ENCODE measurements at places on chromosomes 6 and 20.

DNA sequence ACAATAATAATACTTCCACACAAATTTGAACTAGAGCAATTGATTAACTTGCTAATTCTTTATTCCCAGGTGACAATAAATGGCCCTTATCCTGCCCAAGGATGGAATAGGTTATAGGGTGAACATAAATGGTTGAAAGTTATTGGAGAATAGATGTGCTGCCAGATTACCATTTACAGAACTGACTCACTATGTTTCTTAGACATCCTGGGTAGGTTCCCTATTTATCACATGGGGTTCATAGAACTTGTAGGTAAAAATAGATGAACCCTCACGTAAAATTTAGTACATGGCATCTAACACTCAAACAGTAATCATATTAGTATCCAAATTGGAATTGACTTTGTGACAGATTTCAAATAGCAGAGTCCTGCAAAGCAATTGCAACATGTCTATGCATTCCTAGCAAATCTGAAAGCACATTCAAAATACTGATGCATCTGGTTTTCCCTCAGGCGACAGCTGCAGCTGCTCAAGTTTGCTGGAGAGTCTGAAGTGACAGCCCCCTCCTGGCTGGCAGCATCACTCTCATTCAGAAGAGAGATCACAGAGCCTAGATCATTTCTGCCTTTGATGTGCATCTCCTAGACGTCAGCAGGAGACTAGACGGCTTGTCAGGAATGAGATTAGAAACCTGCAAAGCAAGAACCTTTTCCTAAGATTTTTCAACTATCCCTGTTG, 80.2 kb upstream of the RNF217 start:
- no peak for DNase-seq

GRCh38 chr6:106192824-106193223, 106.7 kb downstream of the PRDM1 start:
- DNase-seq = no peak

- no peak for DNase-seq
These were observed 78.1 kb downstream of the PPP1R3G start for GRCh38 chr6:5163247-5163646.

DNA sequence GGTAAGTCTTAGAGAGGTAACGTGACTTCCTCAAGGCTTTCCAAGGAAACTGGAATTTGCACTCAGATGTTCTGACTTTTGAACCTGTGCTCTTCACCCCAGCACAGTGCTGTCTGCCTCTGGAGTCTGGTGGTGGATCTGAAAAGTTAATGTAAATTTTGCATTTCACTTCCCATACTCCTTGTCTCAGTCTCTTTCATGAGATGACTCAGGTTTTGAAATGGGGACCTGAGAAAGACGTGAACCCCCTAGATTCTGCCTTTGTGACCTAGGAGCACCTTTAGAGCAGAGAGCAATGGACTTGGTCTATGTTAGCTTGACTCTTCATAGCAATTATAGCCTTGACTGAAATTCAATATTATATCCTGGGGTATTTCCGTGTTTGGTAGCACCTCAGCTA, 223.0 kb downstream of the QKI start:
- no peak for DNase-seq

DNA sequence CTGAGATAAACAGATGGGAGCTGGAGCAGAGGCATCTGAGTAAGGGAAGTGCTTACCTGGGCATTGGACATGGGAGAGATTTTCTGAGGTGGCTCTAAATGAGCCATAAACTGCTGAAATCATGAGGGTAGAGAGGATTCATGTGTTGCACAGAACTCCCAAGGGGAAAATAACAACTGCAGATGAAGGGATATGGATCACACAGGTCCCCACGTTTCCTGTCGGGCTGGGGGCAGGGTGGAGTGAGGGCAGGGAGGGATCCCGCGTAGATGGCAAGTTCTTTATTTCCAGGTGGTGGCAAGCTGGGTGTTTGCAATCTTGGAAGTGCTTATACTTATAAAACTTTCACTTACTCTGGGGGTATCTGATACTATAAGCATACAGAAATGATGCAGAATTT, 422.6 kb upstream of the FLRT3 start:
- no peak for DNase-seq

- no peak for DNase-seq
These were observed 11.6 kb downstream of the TMEM200A start for GRCh38 chr6:130377371-130377770.

DNA sequence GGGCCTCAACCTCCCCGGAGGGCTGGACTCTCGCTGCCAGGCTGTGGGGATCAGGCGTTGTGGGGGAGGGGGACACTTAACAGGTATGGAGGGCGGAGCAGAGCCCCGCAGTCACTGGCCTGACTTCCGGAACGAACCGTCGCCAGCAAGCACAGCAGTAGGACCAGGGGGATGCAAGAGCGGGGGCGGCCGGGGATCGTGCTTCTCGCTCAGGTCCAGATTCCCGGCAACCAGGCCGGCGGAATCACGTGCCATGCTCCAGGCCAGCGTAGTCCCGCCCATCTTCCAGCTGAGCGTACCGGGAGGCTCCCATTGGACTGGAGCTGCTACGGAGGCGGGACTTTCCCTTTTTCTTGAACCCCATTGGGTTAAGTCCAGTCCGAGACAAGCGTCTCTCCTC, 10.0 kb upstream of the POU5F1 start:
- no peak for DNase-seq

- no peak for DNase-seq
These were observed 20.5 kb upstream of the FOXC1 start for GRCh38 chr6:1589208-1589607.

GRCh38 chr6:168272415-168273325, 46.9 kb downstream of the DACT2 start:
- DNase-seq = no peak

- no peak for DNase-seq
These were observed 13.0 kb upstream of the RBM24 start for GRCh38 chr6:17268114-17268513.
